ENCODE measurements at places on chromosomes 13 and 19.

GRCh38 chr13:86554066-86554465 is 754.8 kb upstream of the SLITRK6 start:
- no peak for DNase-seq

- DNase-seq = no peak
Measured at GRCh38 chr13:45138282-45138681, 18.0 kb downstream of the GTF2F2 start.

DNA sequence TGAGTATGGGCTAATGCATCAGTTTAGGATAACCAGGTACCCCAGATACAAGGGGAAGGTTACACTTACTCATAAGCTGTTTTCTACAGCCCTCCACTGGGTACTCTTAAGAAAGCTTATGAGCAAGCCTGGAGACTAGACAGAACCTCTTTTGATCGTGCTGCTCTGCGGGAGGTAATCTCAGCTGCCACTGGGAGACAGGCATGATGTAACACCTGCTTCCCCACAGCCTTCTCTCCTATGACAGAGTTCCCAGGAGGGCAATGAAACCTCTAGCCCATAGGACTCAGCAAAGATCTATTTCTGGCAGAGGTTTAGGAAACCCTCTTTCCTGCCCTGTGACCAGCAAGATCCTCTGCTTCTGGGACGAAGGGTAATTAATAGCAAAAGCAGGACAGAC is 65.6 kb downstream of the WASF3 start:
- DNase-seq = no peak

- no peak for DNase-seq
Measured at GRCh38 chr13:59901191-59901590, 262.5 kb downstream of the DIAPH3 start.

GRCh38 chr13:73876323-73876722 is 257.9 kb downstream of the KLF12 start:
- peak; percentile 13 for DNase-seq

DNA sequence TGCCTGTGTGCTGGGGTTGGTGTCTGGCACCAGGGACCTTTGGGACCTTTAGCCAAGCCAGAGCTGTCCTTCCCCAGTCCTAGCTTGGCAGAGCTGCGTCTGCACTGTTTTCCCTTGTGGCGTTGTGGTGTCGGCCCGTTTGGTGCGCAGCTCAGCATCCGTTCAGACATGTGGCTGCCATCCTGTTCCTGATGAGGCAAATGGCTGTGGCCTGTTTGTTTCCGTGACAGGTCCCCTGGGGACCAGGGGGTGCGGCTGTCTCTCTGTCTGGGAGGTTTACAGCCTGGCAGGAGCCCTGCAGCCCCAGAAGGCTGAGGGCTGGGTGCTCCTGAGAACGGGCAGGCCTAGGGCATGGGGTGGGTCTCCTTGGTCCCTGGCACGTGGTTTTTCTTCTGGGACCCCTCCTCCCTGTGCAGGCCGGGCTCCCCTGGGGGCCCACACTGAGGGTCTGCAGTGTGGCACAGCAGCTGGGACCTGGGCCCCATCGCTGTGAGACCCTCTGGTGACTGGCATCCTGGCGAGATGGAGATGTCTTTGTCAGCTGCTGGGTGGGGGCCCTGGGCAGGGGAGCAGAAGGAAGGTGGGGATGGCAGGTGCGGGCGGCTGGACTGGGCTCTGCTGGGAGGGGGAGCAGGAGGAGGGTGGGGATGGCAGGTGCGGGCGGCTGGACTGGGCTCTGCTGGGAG is 4.0 kb downstream of the SPPL2B start:
- no peak for DNase-seq

DNA sequence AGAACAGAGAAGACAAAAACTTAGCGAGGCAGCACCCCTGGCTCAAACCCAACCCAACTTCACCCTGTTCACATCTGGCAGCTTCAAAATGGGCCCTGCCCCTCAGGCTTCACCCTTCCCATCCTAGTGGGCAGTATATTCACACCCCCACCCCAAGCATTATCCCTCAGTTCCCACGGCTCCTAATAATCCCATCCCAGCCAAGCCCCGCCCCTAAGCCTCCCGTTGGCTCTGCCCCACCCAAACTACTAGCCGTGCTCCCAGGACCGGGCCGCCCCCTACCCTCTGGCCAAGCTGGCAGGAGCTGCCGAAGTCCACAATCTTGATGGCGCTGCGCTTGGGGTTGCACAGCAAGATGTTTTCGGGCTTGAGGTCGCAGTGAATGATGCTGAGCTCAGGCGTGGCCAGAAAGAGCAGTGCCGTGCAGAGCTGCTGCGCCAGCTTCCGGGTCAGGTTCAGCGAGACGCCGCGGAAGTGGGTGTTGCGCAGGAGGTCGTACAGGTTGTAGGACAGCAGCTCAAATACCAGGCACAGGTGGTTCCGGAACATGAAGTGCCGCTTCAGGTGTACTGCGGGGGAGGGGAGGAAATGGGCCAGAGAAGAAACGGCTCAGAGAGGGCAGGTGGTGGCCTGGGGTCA is 5.8 kb downstream of the DYRK1B start:
- DNase-seq = no peak

DNA sequence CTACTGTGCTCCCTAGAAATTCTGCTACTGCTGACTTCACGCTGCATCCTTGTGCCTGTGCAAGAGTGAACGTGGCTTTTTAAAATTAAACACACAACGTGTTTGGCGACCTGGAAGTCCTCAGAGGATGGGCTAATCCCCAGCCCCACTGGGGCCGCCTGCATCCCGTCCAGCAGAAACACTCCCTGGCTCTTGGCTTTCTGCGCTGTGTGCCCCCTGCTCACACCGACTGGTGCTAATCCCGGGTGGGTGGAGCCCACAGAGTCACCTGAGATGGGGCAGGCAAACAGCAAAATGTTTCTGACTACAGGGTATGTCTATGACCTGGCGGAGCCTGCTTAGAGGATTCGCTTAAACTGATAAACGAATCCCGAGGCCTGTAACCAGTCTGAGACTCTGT is 15.1 kb downstream of the CAPS start:
- DNase-seq = no peak

GRCh38 chr13:99746637-99747402 is 224.7 kb downstream of the ZIC5 start:
- DNase-seq = no peak

DNA sequence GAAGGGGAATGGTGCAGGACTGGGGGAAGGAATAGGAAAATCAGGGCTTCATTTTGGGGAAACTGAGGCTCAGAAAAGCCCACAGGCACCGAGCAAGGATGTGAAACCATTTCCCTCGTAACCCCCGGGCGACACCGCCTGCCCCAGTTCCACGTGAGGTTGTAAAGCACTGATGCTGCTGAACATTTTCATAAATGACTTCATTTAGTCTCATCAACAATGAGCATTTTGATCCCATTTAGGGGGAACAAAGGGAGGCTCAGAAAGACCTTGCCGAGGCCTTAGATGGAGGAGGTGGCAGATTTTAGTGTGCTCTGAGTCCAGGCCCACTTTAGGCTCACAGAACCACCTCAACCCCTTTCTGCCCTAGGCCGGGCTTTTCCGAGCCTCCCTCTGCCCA is 20.5 kb upstream of the FBXO27 start:
- DNase-seq = no peak

- no peak for DNase-seq
Measured at GRCh38 chr19:33512580-33513137, 8.9 kb downstream of the PEPD start.

DNA sequence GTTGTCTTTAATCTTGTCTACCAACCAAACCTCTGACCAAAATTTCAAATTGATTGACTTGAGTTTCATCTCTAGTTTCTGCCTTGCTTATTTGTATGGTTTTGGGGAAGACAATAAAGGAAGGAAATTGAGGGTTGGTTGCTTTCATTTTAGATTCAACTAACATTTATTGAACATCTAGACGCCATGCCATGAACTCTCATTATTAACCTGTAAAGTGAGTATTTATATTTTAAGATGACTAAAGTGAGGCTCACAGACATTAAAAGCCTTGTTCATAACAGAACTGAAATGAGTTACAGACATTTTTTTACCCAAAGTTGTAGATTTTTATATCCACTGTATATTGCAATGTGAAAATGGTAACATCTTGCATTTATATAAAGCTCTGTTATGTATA is 239.3 kb downstream of the LMO7 start:
- DNase-seq = no peak

DNA sequence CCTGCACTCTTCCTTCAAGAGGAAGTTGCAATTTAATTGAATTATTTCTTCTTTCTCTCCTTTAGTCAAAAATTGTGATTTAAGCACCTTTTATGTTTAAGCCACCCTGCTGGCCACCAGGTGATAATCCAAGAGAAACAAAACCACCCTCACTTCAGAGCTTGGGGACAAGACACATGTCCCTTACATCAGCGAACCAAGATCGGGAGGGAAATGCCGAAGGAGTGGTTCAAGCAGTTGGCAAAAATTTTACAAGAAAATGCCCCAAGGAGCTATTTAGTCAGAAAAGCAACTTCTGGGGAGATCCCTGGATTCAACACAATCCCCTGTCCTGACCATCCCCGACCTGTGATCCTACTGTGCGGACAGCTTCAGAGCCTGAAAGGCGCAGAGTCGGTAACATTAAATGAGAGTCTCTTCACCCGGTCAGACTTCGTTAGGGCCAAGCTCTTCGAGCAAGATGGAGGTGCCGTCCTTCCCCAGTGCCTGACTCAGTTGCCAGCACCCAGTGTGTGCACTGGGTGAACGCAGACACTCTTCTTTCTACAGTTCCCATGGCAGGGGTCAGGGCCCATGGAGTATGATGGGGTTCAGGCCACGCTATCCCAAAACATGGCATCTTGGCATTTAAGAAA is 78.6 kb upstream of the TM9SF2 start:
- no peak for DNase-seq

DNA sequence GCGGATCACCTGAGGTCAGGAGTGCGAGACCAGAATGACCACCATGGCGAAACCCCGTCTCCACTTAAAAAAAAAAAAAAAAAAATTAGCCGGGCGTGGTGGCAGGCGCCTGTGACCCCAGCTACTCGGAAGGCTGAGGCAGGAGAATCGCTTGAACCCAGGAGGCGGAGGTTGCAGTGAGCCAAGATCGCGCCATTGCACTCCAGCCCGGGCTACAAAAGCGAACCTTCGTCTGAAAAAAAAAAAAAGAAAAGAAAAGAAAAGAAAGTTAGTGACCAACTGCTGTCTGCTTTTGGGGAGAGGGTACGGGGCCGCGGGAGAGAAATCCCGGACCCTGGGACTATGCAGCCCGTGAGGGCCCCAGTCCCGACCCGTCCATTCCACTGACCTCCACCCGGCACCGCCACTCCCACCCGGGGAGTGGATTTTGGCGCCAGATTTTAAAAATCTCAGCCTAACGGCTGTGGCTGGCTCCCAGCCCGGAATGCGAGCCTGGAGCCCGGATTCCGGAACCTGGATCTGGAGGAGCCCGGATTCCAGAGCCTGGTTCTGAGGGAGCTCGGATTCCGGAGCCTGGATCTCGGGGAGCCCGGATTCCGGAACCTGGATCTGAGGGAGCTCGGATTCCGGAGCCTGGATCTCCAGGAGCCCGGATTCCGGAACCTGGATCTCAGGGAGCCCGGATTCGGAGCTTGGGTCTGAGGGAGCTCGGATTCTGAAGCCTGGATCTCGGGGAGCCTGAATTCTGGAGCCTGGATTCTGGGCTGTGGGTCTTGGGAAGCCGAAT is 6.1 kb upstream of the LMNB2 start:
- peak; percentile 96 for DNase-seq

GRCh38 chr19:55076321-55076720 is 652 bp downstream of the EPS8L1 start:
- DNase-seq = no peak

DNA sequence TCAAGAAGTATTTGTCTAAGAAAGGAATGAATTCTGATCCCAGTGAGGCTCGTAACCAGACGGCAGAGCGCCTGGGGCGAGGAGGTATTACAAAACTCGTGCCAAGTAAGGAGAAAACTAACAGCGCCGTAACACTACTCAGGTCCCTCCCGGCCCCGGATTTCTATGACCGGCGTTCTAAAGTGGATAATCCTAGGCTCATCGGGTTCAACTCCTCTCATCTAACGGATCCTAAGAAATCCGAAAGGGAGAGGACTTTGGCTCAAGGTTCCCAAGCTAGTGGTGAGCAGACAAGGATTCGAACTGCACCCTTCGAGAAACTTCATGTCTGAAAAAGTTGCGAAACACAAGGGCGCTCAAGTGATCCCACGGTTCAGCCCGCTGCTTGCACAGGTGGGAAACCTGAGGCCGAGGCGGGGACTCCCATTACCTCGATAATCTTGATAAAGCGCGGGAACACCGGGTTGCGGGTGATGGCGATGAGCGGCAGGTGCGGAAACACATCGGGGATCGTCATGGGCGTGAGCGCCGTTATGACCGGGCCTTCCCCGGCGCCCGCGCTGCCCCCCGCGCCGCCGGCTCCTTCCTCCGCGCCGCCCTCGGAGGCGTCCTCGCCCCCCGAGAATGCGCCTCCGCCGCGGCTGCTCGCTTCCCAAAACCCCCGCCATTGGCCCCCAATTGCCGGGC is 529 bp downstream of the LONP1 start:
- DNase-seq = no peak

GRCh38 chr19:50333737-50334617 is 4.8 kb upstream of the KCNC3 start:
- peak; percentile 66 for DNase-seq

DNA sequence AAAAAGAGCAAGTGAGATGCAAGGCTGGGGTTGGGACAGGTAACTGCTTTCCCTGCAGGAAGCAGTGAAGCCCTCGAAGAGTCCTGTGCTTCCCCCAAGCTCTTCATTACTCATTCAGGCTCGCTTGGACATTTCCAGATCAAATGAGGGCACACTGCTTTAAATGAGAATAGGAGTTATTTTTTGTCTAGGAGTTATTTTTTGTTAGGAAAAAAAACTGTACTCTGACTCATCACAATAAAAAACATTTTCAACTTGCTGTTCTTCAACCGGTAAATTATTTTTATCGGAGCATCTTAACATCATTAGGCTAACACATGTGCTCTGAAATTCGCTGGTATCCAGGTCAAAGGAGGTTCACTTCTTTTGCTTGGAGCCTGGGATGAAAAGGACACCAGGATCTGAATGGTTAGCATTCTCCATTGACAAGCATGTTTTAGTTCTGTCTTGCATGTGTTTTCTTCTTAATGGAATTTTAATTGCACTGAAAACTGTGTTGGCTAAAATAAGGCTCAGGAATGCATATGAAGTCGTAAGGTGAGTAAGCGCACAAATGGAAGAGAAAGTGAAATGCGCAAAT is 80.7 kb upstream of the STK24 start:
- DNase-seq = no peak

DNA sequence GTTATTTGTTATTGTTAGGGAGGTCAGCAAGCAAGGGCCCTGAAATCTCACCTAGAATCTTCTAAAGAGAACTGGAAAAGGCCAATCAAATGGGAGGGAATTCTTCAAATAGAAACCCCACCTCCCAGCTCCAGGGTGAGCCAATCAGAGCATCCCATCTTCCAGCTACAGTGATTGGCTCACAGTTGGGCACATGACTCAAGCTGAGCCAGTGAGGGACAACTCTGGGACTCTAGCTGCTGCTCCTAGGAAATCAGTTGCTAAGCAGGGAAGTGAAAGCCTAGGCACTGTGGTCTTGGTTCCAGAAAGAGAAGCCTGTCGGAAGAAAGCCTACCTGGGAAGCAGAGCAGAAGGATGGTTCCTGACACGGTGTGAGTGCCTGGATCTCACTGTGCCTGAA is 13.4 kb downstream of the TM6SF2 start:
- peak; percentile 26 for DNase-seq

Data from fibroblast of pulmonary artery (primary cell).